ENCODE measurements at places on chromosomes 3 and 15. TPM values are rescaled to one million over a fixed set of nuclear protein-coding genes. Genes with fewer than 3 reads are reported as not detected.

- DNase-seq, result no peak
Measured at GRCh38 chr3:148863814-148864213, 1.3 kb upstream of the CPA3 start.

DNA sequence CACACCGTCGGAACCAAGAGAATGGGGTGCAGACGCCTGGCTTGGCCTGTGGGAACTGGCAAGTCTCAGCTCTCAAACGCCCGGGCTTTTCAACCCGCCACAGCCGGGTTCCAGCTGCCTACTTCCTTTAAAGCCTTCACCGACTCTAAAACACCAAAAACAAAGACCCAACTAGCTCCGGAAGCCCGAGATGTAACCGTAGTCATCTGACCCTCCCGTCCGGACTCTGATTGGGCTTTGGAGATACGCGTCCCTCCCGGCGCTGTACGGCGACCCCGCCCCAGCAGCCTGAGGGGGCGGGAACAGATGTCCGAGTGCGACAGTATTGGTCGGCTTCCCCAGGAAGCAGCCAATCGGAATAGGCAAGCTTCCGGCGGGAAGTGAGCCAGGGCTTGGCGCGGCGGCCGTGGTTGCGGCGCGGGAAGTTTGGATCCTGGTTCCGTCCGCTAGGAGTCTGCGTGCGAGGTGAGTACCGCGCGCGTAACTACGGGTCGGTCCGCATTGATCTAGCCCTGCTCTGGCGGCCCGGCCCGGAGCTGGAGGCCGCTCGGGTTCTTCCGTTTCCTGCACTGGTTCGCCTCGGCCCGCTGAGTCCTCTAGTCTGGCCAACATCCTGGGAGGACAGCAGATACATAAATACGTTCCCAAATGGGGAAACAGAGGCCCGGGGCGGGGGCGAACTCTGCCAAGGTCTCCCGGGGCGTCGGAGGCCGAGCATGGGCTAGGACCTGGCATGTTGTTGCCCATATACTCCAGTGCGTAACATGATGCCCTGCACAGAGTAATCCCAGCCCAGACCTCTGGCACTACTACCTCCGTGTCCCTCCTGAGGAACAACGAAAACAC is at the start of gene BLM:
Gene BLM (plus strand): TSS at position 371 of the 846 bp plus-strand sequence. CDS start 30,047 bp downstream, outside the sequence.
- DNase-seq, result peak; percentile 97

DNA sequence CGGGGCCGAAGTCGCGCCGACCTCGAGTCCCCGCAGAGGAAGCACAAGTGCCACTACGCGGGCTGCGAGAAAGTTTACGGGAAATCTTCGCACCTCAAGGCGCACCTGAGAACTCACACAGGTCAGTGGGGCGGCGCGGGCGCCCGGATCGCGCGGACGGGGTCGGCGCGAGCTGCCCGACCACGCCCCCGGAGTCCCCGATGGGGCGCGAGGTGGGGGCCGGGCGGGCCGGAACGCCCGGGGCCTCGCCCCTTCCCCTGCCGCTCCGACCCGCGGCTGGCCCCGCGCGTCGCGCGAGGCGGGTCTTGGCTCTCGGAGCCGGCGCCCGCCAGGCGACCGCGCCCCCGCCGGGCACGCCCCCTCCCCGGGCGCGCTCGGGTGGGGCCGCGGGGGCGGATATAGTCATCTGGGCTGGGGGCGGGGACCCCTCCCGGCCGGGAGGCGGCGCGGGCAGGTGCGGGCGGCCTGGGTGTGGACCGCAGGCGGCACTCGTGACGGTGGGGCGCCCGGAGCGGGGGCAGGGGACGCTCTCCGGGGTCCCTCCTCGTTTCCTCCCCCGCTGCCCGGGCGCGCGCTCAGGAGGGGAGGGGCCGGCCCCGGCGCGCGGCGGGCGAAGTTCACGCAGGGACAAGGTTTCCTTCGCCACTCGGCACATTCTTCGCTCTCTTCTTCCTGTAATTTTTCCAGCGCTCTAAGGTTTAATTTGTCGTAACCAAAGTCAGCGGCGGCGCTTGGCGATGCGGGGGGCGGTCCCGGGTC is 1.2 kb downstream of the KLF13 start:
- peak; percentile 76 for DNase-seq

DNA sequence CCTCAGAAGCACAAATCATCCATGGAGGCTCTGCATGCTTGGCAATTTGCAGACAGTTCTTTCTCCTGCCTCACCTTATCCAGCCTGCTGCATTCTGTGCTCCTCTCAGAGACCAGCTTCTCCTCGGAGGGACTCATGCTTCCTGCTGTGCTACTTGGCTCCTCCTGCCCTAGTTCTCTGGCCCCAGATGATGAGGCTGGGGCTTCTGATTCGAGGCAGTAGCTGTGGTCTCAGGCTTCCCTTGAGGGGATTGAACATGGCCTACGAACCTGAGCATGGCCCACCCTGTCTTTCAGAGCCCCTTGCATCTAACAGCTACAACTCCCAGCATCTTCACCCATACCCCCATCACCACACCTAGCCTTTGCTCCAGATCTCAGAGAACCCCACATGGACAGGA is 6.7 kb downstream of the VIPR1 start:
- no peak for DNase-seq

DNA sequence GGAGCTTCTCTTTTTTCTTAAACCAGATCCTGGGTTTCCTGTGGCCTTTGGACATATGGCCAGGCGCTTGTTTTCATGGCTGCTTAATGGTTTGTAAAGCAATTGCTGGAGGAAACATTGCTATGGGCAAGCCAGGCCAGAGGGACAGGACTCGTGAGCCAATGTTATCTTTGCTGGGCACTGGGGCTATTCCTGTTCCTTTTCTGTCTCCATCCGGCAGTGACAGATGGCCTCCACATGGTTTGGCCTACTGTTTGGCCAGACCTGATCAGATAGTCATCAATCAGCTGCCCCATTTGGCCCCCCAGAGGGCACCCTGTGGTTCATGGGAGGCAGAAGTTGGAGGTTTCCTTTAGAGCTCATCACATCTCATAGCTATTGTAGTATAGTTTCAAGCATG is 326.1 kb upstream of the ROPN1 start:
- no peak for DNase-seq

DNA sequence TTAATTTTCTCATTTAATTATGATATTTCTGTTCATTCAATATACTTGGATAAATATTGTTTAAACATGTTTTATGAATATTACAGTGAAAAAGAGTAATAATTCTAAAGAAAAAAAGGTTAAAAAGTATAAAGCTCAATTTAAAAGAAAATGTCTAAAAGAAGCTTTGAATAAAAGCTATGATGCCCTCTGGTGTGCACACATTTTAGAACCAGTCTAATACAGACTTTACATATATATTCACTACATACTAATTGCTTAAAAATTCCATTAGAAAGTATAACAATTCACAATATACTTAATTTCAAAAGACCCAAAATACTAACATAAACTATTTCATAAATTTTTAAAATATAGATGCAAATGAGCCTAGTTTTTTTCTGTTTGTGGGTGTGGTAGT is 909.1 kb upstream of the ROBO1 start:
- no peak for DNase-seq

- no peak for DNase-seq
Measured at GRCh38 chr3:193701953-193702635, 109.1 kb downstream of the OPA1 start.

DNA sequence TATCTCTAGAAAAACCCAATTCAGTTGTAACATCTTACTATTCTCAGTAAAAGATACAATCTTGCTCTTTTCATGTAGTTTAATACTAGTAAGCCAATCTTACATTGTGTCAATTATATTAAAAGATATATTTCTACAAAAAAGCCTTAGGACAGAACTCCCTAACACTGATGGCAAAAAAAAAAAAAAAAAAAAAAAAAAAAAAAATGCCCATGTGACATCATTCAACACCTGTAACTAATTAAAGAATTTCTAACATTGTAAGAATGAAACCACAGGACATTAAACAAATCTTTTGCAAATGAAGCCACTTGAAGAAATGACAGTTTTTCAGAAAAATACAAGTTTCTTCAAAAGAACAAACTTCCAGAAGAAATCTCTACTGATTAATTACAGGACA is 119.8 kb downstream of the SUCLG2 start:
- no peak for DNase-seq

DNA sequence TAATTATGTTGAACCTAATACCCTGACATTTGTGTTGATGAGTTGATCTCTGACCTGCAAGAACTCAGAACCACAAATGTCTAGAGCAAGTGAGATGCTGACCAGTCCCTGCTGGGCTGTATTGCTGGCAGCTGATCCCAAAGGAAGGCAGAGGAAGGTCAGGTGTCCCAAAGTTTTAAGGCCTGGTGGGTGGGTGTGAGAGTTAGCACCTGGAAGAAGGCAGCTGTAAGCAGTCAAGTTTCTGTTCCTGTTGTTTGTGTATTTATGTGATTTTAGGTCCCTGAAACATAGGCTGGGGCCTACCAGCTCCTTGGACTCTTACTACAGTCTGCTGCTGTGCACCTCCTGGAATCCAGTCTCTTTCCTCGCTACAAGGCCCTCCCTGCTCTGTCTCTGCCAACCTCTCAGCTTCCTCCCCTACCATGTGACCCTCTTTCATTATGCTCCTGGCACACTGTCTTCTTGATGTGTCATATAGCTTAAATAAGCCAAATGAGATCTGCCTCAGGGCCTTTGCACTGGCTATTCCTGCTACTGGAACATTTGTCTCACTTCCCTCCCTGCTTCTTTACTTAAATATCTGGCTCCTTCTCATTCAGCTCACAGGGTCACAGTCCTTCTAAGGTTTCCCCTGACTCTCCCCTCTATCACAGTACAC is 31.0 kb upstream of the ATOSA start:
- DNase-seq, result no peak

DNA sequence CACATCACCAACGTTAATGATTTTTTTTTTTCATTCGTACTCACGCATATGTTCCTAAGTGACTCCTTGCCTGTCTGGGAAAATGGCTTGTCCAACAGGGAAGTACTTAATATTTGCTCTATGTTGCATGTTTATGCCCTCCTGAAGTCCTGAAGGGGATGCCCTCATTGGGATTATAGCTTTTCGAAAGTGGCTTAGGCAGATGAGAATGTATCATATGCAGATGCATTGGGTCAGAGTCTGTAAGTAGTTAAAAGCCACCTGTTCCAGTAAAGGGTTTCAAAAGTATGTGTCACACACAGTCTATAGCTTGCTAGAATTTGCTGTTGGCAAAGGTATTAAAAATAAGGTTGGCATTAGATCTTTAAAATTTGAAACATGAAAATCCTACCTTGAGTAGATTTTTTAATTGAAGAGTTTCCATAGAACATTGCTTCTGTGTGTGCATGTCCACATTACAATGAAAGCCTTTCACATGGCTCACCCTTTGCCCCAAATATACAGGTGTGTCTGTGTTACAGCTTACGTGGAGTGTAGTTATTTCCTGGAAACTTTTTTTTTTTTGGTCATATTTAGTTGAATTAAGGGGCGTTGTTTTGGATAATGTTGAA is 2.1 kb downstream of the ABHD17C start:
- DNase-seq, result no peak

- no peak for DNase-seq
Measured at GRCh38 chr3:8517487-8517886, 15.9 kb downstream of the LMCD1 start.

GRCh38 chr15:68352401-68353062 is 75.0 kb downstream of the FEM1B start:
- peak; percentile 72 for DNase-seq

- peak; percentile 23 for DNase-seq
Measured at GRCh38 chr3:133930341-133930933, 34.8 kb upstream of the RAB6B start.

Gene MINDY2
- 12.5 TPM for total RNA-seq

Gene ATP13A5
- not detected for total RNA-seq

Gene ADAMTS7
- 0.10 TPM for total RNA-seq

Gene ZPLD1
- not detected for total RNA-seq

Gene STOML1
- 12.8 TPM for total RNA-seq
